SK-N-SH treated with all-trans-retinoic acid at 6 μM for 48 hours (cell line): ENCODE measurements at places on chromosomes 3 and 15.
A peak's percentile ranks its signal among the peaks of the same experiment; 100 is the strongest.

DNA sequence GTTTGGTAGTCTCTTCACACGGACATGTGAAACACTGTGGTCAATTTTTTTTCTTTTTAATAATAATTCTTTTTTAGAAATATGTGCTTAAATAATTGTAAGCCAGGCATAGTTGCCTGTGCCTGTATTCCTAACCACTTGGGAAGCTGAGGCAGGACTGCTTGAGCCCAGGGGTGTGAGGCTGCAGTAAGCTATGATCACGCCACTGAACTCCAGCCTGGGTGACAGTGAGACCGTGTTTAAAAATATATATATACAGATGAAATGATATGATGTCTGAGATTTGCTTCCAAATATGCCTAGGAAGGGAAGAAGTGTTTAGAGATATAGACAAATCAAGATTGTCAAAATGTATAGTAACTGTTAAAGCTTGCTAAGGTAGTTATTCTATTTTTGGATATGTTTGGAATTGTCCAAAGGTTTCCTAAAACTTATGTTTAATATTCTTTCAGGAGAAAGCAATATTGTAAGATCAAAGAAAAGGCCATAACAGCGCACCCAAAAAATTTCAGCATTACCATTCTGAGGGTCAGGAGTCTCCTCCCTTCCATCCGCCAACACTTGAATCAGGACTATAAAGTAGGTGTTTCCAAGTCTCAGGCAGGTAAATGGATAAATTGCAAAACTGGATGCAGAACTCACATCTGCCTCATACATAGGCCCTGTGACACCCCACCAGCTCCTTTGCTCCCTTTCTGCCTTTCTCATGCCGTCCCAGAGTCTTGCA, 532 bp upstream of the SELENOT start:
- ATAC-seq: peak; percentile 40

DNA sequence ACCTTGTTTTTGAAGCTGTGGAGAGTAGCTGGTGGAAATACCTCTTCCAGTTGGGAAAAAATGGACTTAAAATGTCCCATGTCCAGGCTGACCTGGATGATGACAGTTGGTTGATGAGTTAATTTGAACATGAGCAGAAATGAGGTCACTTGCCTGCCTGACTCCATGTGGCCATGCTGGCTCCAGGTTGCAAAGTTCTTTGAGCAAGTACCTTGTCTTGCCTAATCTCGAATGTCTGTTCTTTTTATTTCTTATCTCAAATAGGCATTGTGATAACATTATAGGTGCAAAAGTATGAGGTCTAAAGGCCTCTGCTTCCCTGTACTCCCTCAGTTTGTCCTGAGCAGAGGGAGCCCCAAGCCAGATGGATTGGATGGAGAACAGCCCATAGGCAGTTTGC, 9.0 kb downstream of the MAPKBP1 start:
- ATAC-seq: no peak

- no peak; the same call in 2 of the 3 replicates for ATAC-seq
Measured at GRCh38 chr15:70127288-70127746, 29.6 kb upstream of the TLE3 start.

GRCh38 chr3:14175383-14176037, 2.9 kb downstream of the XPC start:
- no peak for ATAC-seq

DNA sequence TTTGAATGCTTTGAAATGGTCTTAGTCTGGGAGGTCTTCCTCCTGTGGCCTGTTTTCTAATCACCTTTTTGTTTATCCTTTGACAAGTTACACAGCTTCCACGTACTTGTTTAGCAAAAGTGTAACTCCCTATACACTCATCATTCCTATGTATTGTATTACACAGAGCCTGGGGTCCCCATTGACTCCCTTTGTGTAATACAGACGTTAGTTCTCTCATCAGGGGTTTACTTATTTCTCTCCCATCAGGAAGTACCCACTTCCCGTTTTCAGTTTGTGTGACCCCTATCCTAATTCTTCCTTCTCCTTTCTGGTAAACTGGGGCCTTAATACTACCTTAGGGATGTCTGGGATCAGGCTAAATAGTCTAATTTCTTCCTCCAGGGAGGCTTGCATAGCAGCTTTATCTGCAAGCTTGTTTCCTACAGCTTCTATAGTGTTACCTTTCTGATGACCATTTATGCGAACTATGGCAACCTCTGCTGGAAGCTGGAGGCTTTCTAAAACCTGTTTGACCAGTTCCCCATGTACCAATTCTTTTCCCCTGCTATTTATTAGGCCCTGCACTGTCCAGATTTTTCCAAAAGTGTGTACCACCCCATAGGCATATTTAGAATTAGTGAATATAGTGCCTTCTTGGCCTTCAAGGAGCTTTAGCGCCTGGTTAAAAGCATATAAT, 22.4 kb downstream of the ARL8B start:
- no peak for ATAC-seq
